ENCODE measurements at places on chromosomes 3 and 15.
A peak's percentile ranks its signal among the peaks of the same experiment; 100 is the strongest.

- DNase-seq = no peak
Measured at GRCh38 chr3:43152649-43153048, 46.8 kb upstream of the POMGNT2 start.

GRCh38 chr3:195102609-195103467, 168.1 kb downstream of the XXYLT1 start:
- DNase-seq = no peak

DNA sequence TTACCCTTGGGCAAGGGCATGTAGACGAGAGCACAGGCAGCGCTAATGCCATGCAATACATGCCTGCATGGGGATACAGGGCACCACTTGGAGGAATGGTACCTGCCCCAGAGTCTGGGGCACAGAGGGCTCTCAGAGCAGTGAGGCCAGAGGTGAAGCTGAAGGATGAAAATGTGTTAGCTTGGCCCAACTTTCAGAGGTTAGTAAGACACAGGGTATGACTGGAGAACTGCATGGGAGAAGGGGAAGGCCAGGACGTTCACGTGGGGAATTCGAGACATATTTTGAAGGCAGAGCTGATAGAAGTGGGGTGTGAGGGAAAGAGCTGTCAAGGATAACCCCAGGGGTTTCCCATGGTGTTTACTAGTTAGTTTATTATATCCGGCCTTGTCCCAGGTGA, 19.6 kb downstream of the CSRNP1 start:
- no peak for DNase-seq

GRCh38 chr3:59235634-59236012, 185.8 kb upstream of the CFAP20DC start:
- no peak for DNase-seq

DNA sequence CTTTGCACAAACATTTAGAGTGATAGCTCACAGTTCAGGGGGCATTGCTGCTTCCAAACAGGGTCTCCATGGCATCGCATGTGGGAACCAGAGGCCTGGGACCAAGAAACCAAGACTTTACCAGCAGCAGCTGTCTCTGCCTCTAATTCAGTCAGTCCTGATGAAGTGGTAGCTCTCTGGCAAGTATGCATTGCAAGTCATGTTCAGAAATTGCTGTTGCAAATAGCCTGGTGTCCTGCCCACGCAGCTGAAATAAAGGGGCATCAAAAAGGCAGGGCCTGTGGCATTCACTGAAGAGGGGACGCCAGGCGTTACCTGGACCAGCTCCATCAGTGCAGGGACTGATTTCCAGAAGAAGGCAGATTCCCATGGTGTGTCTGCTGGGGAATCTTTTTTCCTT, 121.3 kb downstream of the CD47 start:
- no peak for DNase-seq

DNA sequence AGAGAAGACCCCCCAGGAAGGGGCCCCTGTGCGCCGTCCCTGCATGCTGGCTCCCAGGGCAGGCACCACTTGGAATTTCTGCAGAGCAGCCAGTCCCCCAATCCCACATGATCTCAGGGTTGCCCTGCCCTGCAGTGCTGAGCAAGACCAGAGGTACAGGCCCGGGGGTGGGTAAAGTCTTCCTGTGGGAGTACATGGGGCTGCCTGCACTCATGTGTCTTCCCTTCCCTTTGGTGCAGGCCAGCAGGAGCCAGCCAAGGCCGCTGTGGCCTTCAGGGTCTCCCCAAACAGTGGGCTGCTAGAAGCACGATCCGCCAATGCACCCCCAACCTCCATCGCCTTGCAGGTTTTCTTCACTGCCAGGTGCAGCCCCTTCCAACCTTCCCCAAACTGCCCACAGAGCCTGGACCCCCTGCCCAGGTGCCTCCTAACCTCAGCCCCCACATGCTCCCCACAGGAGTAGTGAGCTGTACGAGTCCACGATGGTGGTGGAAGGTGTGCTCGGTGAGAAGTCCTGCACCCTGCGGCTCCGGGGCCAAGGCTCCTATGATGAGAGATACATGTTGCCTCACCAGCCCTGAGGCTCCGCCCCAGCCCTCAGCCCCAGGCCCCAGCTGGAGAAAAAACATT, 15.0 kb downstream of the ACAA1 start:
- peak; percentile 63 for DNase-seq

DNA sequence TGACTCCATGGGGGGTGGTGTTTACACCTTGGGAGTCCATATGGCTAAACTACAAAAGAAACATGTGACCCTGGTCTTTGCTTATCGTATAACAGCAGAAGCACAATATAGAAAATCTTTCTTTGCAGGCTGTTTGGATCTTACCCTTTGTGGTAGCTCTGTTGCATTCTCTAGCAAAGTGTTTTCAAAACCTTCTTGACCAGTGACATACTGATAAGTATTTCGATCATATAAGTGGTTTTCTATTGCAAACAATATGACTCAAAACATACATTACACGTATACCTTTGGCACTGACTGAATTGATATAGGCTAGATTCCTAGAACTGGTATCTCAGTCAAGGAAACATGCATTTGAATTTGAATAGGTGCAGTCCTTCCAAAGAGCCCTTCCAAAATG, 24.7 kb upstream of the ATP10A start:
- DNase-seq = no peak

GRCh38 chr15:92638291-92638708, 17.3 kb downstream of the FAM174B start:
- DNase-seq = peak; percentile 49

DNA sequence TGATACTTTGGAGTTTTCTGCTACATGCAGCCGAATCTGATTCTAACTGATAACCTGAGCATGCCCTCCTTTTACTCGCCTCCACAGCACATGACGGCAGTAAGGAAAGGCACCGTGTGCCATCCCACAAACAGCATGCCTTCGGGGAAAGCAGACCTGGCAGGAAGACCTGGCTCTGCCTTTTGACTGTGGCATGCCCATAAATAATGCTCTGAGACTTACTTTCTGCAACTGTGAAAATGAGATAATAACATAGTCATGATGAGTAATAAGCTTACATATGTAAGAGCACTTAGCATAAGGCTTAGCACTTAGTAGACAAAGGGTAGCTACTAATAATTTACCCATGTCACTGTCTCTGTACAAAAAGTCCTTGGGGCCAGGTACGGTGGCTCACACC, 32.9 kb downstream of the MTHFS start:
- DNase-seq = no peak

GRCh38 chr15:74295800-74296199, 59.7 kb downstream of the CCDC33 start:
- DNase-seq = no peak

DNA sequence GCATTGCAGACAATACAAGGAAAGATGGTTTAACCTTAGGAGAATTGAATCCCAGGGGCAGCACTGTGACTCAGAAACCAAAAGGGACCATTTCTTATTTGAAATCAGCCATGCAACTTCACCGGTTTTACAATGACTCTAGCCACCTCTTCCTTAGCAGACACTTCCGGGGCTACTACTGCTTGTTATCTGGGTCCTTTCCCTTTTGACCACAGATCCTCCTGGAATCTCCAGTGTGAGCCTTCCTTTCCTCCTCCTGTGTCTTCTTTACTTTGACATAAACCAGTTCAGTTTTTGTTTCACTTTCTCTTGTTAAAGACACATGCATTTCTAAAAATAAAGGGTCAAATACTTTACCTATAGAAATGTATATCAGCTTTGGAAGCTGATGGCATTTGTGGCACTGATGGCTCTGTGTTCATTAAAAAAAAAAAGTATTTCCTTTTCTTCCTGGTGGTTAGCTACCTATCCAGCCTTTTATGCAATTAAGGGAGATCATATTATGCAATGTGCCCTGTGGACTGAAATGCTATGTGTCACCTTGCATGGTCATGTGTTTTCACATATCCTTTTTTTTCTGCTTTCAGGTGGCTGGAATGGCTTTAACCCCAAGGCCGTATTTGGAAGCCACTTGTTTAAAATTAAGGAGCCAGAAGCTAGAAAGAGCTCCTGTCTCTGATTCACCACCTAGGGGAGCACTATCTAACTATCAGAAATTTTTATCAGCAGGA, 296.2 kb downstream of the CHL1 start:
- DNase-seq = no peak

DNA sequence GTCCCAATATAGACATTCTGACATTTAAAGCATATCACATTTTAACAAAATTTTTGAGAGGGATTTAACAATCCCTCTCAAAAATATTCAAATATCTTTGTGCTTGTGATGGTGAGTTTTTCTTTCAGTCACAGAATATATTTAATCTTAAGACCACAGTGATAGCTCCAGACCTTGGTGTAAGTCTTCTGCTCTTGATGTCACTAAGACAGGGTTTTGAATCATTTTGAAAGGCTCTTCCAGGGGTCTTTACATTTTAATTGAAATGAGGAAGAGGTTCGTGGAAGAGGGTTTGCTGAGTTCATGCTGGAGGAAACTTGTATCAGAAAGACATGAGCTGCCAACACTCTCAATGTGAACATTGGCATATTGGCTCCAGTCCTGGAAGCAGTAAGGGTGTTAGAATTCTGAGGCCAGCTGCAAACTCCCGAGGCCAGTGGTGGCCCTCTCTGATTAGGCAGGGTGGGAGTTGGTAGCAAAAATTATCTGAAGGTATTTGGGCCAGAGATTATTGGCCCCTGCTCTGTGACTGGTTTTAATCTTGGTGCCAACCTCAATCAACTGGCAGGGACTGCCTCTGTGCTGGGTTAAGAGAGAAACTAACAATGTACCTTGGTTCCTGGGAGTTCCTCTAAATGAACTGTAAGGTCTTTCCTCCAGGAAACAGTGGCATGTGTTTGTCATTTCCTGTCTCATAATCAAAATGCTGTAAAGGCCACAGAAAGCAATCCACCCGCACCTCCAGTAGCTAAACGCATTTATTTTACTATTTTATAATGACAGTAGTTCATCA, 5.3 kb downstream of the POU1F1 start:
- DNase-seq = no peak

GRCh38 chr15:82647835-82648256, 683 bp upstream of the CPEB1 start:
- no peak for DNase-seq

- no peak for DNase-seq
Measured at GRCh38 chr15:26461847-26462608, 310.8 kb downstream of the GABRB3 start.

- no peak for DNase-seq
Measured at GRCh38 chr3:118988198-118989130, 46.2 kb downstream of the IGSF11 start.

GRCh38 chr15:43347114-43347513, 16.7 kb upstream of the LCMT2 start:
- no peak for DNase-seq

DNA sequence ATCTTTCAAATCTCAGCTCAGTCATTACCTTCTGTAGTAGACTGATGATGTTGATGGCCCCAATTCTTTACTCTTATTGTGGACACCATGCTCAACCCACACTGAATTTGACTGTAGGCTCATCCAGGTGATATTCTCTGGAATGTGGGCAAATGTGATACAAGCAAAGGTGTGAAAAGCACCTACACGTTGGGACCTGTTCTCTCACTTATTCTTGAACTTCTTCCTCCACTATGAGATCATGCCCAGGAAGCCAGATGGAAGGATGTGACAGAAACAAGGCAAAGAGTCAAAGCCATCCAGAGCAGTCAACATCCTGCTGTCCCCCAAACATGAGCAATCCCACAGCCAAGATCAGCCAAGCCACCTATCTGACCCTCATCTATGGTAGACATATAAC, 471.2 kb upstream of the UBE2E2 start:
- no peak for DNase-seq

- no peak for DNase-seq
Measured at GRCh38 chr15:87604857-87605446, 651.6 kb downstream of the NTRK3 start.

DNA sequence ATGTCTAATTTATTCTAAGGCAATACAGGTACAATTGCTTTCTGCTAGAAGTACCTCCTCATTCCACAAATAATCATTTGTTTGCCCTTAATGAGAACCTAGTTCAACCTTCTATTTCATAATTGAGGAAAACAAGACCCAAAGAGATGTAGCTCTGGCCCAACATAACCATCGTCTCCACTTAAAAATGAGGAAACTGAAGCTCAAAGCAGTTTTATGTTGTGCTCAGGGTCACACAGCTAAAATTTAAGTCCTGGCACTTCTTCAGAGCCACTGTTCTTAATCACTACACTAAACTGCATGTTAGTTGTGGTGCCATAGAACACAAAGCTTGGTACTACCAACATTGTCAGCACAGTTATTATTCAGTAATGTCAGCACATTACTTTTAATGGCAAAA, 108.0 kb downstream of the SERPINI1 start:
- DNase-seq = no peak

DNA sequence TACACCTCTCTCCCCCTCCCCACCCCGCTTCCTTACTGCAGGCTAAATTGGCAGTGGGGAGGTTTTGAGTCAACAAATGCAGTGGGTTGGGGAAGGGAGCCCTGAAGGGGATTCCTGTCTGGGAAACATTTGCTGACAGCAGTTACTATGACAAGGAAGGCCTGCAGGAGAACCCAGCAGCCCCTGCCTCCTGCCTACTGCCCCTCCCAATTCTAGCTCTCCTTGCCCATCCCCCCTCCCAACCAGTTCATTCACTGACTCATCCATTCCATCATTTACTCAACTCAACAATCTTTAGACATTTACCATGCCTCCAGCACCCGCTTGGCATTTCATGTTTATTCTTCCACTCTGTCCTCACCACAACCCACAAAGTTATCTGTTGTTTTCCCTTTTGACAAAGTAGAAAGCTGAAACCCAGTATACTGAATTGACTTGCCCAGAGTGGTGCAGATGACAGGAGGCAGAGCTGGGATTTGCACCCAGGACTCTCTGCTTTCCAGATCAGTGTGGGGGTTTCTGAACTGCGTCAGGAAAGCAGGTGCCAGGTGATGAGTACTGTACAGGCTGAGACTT, 75.0 kb downstream of the MAGEF1 start:
- DNase-seq = no peak

GRCh38 chr3:71358243-71358642, 225.3 kb downstream of the FOXP1 start:
- DNase-seq = no peak

GRCh38 chr3:8278448-8278847, 223.2 kb upstream of the LMCD1 start:
- DNase-seq = no peak

DNA sequence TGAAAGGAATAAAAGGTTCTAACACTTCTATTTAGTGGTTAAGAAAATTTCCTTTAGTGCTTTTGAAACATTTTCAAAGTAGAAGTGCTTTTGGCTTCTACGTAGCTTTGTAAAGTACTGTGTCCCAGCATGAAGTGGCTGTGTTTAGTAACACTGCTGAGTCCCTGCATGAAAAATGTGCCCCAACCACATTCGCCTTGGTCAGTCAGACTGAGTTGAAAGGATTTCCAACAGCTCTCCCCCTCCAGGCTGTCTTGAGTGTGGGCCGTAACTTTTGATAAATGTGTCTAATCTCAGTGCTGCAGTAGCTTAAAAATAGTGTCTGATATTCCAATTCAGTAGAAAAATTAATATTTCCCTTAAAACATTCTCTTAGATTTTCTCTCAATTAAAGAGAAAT, 115.0 kb downstream of the NR1D2 start:
- no peak for DNase-seq

Measured in left forelimb (tissue), 1 donor.